ENCODE measurements at places on chromosomes 3 and 15.
A peak's percentile ranks its signal among the peaks of the same experiment; 100 is the strongest.

GRCh38 chr15:48928877-48929538, 34.7 kb downstream of the SHC4 start:
- no peak for DNase-seq

GRCh38 chr15:83207009-83207659, 489 bp downstream of the HDGFL3 start:
- DNase-seq, result no peak

- DNase-seq, result no peak
Observed at GRCh38 chr3:76673171-76673570, 366.7 kb upstream of the ROBO2 start.

DNA sequence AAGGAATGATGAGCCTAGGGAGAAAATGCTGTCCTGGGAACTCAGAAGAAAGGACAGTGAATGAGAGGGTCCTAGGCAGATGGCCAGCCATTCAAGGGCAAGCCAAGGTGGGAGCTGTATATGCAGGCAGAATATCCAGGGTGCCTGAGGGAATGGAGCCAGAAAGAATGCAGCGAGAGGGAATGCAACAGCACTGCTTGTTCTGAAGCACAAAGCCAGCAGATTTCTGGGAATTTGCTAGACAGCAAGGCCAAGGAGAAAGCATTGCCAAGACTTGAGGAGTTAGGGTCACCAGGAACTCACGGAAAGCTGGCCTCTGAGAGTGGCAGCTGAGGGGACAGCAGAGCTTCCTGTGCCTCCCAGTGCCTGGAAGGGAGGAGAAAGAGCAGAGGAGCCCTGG, 200.6 kb downstream of the MYRIP start:
- no peak for DNase-seq

DNA sequence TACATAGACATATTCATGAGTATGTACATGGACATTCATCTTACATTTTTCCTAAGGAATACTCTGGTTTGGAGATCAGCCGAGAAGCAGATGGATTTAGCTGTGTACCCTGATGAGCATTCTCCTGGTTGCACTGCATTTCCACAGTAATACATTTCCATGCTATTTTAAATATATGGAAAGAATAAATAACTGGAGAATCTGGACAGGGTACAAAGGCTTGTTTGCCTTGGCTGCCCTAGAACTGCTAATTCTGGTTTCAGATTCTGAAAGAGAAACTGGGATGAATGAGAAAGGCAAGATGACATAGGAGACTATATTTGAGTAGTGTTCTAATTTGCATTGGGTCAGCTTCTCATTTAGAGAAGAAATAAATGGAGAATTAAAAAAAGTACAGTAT, 190.8 kb upstream of the FAM3D start:
- no peak for DNase-seq

- peak; percentile 65 for DNase-seq
Observed at GRCh38 chr3:46705022-46705530, 3.9 kb downstream of the TMIE start.

GRCh38 chr3:149657321-149657925, 402 bp downstream of the WWTR1 start:
- DNase-seq, result no peak

GRCh38 chr3:141860766-141861513, 15.5 kb upstream of the ATP1B3 start:
- DNase-seq, result no peak

GRCh38 chr3:66482018-66482404, 18.8 kb downstream of the LRIG1 start:
- DNase-seq, result no peak

DNA sequence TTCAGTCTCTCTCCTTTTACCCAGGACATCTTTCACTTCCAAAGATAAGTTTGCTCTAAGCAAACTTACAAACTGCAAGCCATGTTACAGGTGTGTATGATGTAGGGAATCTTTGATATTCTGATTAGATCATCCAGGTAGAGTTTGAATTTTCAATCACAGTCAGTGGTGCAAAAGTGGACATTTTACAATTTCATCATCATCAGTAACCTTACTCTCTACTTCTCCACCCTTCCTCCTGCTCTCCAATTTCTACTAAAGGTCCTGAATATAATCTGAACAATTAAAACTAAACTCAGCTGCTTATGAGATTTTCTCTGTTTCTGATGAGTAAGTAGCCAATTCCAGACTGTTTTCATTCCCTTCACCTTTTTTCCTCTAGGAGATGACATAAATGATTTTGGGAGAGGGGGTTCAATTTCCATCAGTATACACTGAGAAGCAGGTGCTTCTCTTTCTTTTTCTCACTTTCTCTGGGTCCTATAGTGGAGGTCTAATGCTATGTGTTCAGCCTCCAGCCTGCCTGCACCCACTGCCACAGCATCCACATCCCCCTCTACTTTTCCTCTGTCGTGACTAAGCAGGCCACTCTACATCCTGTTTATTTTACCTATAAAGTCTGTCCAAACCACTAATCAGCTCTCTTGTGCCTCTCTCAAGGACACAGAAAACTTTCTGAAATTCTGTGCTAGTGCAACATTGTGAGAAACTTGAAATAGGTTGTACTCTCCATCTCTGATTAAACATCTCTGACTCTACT, 27.6 kb downstream of the SUCNR1 start:
- no peak for DNase-seq

GRCh38 chr3:65746848-65747247, 291.9 kb downstream of the MAGI1 start:
- DNase-seq, result no peak

GRCh38 chr3:34256021-34256420, 457.6 kb downstream of the PDCD6IP start:
- DNase-seq, result no peak

- no peak for DNase-seq
Observed at GRCh38 chr3:44321335-44321734, 17.2 kb upstream of the TCAIM start.

- no peak for DNase-seq
Observed at GRCh38 chr15:100895721-100896120, 16.1 kb downstream of the ALDH1A3 start.

GRCh38 chr3:170869239-170869590, 780 bp downstream of the RPL22L1 start:
- DNase-seq, result no peak

DNA sequence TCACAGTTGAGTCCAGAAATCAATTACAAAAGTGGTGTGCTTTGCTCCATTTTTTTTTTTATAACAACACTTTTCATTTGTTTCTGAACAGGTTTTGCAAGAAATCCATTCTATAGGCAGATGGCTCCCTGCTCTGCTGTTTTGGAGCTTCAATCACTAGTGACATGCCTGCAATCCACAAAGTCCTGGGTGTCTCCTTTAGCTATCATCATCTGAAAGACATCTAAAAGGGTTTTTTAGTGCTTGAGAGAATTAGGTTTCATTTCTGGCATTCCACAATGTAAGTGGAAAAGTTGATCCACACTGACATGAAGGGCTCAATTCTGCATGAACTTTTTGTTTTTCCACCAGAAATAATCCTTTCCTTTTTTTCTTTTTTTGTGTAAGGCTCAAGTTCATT, 24.0 kb upstream of the MEIS2 start:
- DNase-seq, result no peak

GRCh38 chr3:26422415-26422814, 200.2 kb upstream of the LRRC3B start:
- no peak for DNase-seq

DNA sequence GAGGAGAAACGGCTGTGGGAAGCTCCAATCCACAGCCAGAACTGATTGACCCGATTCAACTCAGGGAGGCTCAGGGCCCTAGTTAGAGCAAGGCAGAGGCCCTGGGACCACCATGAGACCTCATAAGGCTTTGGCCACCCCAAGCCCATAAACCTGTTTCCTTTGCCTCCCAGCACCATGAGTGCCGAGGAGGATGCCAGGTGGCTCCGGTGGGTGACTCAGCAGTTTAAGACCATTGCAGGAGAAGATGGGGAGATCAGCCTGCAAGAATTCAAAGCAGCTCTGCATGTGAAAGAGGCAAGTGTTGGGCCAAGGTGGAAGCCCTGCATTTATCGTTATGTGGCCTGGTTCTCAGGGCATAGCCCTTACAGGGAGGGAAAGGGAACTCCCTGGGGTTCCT, 11.9 kb downstream of the NOX5 start:
- no peak for DNase-seq

- DNase-seq, result no peak
Observed at GRCh38 chr15:35768949-35769348, 223.0 kb upstream of the DPH6 start.
